ENCODE measurements at places on chromosomes 2 and 18.

DNA sequence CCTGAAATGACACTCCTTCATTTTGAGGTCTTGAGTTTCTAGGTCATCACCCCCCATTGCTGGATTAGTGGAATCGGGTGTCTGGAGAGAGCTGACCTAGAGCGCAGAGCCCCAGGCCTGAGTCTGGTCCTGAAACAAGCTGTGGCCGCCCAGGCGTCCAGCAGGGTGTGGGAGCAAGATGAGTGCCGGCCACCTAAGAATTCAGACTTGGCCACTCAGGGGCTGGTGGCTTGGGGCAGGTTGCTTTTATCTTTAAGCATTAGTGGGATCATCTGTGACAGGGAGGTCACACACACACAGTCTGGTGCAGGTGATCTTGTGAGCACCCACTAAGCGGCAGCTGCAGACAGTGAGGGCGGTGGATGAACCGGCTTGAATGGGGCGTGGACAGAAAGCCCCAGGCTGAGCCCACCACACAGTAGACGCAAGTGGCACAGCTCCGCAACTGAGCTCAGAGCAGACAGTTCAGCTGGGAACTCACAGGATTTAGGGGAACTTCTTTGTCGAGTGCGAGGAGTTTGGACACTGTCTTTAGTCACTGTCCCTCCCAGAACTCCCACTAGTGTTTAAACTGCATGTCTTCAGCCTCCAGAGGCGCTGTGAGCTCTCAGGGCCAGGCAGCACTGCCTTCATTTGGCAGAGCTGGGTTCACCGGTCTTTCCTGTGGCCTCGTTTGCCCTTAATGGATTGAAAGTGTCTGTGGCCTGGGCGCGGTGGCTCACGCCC lies 21.5 kb downstream of the ITGB1BP1 start:
- no peak for DNase-seq

- no peak for DNase-seq
These were observed at the start of gene NTSR2 for GRCh38 chr2:11669454-11670291. TSS of gene NTSR2 (minus strand) at chr2:11670195. CDS start at chr2:11670129, 66 bp downstream.

- no peak for DNase-seq
These were observed 776.2 kb downstream of the RNF144A start for GRCh38 chr2:7693246-7694075.

GRCh38 chr2:54692556-54692955 lies 30.9 kb upstream of the EML6 start:
- no peak for DNase-seq

GRCh38 chr2:97688062-97688827 lies 18.7 kb downstream of the C2orf92 start:
- no peak for DNase-seq

- no peak for DNase-seq
These were observed at the start of gene SPTBN1 for GRCh38 chr2:54455563-54456361. TSS of gene SPTBN1 (plus strand) at chr2:54456327. CDS start at chr2:54526419, 70,092 bp downstream.

Measured in glomerular endothelial cell (primary cell).